ENCODE measurements at places on chromosomes 16 and 17.

DNA sequence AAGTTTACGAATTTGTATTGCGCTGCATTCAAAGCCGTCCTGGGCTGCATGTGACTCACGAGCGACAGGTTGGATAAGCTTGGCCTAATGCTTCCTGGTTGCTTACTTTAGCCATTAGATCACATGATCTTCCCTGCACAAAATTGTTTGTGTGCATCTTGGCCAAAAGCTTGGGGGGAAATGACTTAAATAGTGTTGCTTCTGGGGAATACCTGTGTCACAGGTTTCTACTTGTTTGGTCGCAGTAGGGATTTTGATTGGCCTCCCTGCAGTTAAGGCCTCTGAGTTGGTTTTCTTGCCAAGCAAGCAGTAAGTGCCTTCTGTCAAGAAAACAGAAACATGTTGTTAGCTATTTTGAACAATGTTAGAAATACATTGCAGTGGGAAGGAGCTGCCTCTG lies 39.6 kb upstream of the DUSP14 start:
- DNase-seq = no peak

DNA sequence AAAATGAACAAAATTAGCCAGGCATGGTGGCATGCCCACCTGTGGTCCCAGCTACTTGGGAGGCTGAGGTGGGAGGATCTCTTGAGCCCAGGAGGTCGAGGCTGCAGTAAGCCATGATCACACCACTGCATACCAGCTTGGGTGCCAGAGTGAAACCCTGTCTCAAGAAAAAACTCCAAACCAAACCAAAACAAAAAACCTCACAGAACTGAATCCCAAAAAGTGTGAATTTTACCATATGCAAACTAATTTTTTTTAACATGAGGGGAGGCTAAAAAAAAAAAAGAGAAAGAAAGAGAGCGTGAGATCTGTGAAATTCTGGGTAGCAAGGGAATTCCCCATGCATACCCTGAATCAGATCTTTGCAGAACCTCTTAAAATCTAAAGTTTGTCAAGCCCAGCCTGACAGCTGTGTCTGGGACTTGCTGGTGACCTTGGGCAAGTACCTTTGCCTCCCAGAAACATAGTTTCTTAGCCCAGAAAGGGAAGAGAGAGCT lies 17.1 kb upstream of the CDH1 start:
- no peak for DNase-seq

DNA sequence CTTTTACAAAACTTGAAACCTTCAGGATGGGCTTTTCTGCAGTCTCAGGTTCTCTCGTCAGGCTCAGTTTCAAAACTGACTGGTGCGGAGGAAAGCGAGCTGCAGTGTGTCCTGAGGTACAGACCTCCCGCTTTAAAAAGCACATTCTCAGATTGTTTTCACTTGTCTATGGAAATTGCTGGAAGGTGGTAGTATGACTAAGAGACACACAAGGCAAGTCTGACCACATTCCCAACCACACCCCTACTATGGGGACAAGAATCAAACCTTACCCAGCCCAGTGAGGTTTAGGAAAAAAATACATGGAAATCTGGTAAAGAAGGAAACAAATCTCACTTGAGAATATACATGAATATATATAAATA lies 18.2 kb downstream of the SRP68 start:
- DNase-seq = no peak

- DNase-seq = no peak
Measured at GRCh38 chr17:28612936-28613872, 781 bp downstream of the RSKR start.
